Fibroblast of pulmonary artery (primary cell): ENCODE measurements at places on chromosomes 3 and 15.
A peak's percentile ranks its signal among the peaks of the same experiment; 100 is the strongest.

- peak; percentile 29 for DNase-seq
Measured at GRCh38 chr3:119664370-119664769, 4.0 kb upstream of the POPDC2 start.

DNA sequence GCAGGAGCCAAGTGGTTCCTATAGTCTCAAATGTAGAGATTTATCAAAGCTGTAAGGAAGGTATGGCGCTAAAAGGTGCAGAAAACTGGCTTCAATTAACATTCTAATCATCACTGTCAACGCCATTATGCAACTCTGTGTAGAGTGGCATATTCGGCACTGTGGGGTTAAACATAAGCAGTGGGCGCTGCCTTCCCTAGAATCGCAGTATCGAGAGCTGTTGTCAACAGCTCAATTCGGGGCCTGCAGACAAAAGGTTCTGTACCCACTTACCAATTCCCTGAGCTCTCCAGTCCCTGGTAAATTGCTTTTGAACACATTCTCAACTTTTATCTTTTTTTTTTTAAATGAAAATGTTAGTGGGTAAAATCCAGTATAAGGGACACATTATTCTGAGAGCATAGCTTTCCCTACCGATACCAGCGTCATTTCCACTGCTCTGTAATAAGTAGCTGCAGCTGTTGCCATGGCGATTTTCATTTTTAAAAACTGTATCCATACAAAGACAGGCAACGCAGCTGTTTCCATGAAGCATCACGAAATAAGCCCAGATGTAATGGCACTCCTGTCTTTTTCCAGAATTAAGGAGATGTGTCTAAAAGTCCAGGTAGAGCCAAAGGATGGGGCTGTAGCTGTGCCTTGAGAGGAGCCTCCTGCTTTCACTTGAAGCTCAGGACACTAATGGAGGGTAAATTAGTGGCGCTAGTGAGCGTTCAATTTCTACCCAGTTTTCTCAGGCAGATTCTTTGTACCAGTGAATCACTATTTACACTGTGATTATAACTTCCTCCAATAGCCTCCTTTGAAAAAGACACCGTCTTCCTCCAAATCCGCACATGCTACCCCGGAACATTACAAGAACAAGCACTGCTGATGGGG lies 250.3 kb downstream of the SLC9A9 start:
- DNase-seq = no peak

DNA sequence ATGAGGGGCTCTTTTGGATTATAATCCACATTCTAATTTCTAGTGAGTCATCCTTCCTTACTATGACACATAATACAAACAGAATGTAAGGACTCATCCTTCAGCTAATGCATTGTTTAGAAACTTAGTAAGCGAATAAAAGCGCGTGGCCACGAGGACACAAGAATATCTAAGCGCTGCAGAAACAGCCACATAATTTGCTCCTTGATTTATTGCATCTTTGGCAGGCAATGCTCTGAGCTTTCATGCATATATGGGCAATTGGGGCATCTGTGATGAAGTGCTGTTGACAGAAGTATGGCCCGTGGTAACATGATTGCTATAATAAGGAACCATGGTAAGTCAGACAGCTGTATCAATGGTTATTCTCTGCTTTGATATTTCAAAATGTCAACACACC lies 191.3 kb upstream of the ZNF385D start:
- peak; percentile 68 for DNase-seq

GRCh38 chr3:197555281-197556261 lies at the start of gene BDH1:
Gene BDH1, minus strand, starts transcription at chr3:197555968. Its CDS starts 9,525 bp downstream, at chr3:197546443.
- DNase-seq = no peak

DNA sequence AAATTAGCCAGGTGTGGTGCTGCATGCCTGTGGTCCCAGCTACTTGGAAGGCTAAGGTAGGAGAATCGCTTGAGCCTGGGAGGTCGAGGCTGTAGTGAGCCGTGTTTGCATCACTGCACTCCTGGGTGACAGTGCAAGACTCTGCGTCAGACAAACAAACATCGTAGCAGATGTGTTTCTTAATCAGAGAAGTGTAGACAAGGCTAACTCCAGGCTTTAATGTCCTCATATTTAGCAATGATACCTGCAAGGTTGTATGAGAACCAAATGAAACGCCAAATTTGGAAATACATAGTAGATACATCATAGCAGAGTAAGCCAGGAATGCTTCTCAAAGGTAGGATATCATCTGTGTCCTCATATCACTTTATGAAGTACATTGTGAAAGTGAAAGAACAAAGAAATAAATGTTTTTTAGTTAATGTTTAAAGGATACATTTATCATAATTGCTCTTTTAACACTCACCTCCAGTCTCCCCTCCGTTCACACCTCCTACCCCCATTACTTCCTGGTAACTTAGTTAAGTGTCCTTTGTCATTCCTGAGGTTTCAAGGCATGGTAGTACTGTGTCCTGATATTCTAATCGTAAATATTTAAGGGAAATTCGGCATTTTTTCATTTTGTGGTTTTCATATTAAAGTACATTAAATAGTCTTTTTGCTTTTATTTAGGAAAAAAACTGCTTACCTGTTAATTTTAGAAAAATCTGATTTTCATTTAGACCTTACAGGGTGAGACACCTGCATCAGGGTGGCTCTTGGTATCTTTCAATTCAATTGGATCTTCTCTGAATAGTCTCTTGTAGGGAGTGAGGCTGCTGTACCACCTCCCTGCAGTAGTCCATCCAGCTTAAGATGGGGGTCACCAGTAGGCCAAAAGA lies 96.1 kb downstream of the OPA1 start:
- DNase-seq = no peak

DNA sequence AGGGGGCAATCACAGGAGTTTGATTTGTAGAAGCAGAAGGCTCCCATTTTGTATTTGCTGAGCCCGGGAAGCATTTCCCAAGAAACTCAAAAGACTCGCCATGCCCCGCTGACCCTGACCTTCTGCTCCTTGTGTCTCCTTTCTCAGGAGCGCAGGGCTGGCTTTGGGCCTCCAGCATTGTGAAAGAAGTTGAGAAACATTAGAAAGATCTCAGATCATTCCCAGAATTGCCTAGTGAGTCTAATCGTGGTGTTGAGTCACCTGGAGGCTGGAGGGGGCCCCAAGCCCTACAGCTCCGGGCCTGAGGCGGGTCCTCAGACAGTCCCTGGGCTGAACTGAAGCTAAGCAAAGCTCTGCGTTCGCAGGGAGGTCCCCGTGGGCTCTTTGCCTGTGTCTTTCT lies 10.9 kb upstream of the PIGZ start:
- DNase-seq = peak; percentile 91

GRCh38 chr15:95832668-95833067 lies 497.8 kb upstream of the NR2F2 start:
- DNase-seq = no peak

GRCh38 chr3:33236005-33236404 lies 17.4 kb upstream of the SUSD5 start:
- DNase-seq = no peak

DNA sequence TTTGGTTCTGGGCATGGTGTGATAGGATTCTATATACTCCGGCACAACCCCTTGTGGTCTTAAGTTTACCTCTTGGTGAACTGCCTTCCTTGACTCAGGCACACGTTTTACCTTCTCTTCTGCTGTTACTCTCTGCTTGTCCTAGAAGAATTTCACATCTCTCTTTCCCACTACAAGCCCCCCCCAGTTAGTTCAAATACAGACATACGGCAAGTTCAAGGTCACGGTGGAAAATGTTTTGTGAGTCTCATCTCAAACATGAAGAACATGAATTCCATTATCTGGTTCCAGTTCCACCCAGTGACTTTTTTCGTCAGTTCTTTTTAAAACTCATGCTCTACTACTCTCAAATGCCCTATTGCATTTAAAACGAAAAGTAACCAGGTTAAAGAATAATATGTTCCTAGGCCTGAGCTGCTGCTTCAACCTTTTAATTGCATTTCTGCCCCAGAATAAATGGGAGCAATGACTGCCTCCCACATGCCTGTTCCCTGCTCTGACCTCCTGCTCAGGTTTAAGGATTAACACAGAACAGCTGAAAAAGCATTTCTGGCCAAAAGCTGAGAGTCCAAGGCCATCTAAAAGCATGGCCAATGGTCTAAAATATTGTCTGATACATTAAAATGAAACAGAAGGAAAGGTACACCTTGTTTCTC lies 132.8 kb downstream of the OSBPL10 start:
- DNase-seq = no peak

- DNase-seq = no peak
Measured at GRCh38 chr3:157069846-157070677, 89.9 kb downstream of the CCNL1 start.

DNA sequence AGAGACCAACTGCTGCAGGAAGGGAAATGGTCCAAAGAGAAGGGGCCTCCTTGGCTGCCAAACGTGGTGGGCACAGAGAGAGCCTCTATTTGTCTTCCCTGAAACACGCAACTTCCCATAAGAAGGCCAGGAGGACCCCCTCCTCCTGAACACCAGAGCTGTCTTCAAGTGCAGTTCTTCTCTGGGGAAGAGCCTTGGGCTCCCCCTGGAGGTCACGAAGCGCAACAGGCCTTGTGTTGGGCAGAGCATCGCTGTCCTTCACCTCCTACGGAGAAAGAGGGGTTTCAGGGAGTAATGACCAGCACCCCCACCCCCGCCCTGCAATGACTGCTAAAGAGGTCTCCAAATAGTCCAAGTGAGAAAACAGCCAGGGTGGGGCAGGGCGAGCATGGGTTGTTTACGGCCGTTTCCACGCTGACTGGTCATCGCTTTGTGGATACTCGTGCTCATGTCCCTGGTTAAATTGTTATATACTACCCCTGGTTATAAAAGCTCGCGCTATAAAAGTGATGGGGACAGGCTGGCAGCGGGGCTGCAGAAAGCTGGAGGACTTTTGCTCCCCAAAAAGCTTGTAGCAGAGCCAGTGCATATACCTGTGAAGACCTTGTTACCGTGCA lies 397.5 kb upstream of the ATP10A start:
- peak; percentile 3 for DNase-seq

DNA sequence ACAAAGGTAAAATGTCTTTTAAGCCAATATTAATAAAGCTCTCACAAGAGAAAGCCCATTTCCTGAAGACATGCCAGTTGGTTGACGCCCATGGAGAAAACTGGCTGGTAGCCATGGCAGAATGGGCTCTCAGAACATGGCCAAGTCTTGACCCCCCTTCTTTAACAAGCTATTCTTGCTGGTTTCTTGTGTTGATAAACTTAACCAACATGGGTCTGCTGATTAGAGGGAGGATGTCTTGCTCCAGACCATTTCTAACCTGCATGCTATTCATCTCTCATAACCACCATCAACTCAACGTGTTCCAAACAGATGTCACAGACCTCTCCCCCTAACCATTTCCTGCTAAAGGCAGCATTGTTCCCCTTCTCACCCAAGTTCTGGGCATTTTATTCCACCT lies 25.7 kb downstream of the NTRK3 start:
- no peak for DNase-seq

GRCh38 chr3:25262322-25262721 lies 165.7 kb upstream of the RARB start:
- no peak for DNase-seq

GRCh38 chr15:22959321-22960101 lies 20.7 kb downstream of the CYFIP1 start:
- DNase-seq = no peak

DNA sequence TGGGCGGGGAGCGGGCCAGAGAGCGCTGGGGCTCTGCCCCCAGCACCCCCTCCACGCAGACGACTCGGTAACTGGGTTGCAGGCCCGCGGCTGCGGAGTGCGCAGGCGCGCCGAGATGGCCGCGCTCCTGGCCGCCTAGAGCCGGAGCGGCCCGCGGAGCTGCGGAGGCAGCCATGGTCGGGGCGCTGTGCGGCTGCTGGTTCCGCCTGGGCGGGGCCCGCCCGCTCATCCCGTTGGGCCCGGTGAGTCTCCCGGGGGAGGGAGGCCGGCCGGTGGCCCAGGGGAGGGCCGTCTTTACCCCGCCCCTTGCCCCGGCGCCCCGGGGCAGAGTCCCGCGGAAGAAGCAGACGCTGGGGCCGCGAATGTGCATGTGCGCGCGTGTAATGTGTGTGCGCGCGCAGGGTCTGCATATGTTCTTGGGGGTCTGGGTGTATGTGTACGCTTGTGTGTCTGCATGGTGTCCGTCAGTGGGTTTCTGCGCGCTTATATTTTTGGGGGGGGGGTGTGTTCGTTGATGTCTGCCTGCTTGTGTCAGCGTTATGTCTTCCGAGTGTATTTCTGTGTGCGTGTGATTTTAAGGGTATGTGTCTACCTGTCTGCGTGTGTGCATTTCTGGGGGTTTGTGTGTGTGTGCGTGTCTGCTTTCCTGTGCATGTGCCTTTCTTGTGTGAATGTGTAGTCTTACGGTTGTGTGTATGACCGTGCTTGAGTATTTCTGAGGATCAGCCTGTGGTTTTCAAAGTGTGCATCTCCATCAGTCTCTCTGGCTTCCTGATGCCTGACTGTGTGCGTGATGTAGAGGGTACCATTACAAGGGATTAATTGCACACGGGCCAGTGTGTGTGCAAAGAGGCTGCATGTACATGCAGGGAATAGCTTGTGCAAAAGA lies at the start of gene ABHD14A:
TSS of gene ABHD14A (plus strand) at position 102 of the 889 bp plus-strand sequence. CDS start at position 174, 72 bp downstream.
- DNase-seq = peak; percentile 64

- DNase-seq = peak; percentile 6
Measured at GRCh38 chr3:76438971-76439370, 600.9 kb upstream of the ROBO2 start.

DNA sequence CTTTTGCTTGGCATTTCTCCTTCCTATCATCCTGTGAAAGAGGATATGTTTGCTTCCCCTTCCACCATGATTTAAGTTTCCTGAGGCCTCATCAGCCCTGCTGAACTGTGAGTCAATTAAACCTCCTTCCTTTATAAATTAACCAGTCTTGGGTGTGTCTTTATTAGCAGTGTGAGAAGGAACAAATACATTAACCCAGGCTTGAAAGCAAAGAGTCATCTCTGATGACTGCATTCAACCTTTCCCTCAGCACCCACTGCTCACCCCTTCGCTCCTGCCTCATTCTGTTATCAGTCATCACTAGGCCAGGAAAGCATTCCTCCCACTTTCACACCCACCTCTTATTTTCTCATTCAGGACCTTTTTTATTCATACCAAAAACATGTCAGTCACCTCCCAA lies 59.6 kb upstream of the CASR start:
- DNase-seq = no peak

- no peak for DNase-seq
Measured at GRCh38 chr15:43219929-43220928, 589 bp downstream of the EPB42 start.

DNA sequence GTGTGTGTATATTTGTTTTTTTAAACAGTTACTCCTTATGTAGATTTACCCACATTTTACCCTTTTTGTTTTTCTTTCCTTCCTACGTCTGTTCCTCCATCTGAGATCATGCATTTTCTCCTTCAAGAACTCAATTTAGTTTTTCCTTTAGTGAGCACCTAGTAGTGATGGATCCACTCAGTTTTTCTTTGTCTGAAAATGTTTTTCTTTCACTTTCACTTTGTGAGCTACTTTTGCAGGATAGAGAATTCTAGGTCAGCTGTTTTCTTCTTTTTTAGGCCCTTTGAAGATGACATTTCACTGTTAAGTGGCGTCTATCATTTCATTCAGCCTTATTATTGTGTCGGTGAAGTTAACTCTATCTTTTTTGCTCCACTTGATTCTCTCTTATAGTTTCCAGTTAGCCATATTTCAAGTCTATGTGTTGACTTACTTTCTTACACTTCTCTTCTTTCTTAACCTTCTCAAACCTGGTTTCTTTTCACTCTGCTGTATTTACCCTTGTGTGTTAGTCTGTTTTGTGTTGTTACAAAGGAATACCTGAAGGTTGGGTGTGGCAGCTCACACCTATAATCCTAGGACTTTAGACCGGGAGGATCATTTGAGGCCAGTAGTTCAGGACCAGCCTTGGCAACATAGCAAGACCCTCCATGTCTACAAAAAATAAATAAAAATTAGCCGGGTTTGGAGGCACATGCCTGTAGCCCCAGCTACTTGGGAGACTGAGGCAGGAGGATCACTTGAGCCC lies 55.8 kb downstream of the PRKCI start:
- no peak for DNase-seq

GRCh38 chr3:129184396-129184657 lies 631 bp upstream of the CNBP start:
- peak; percentile 24 for DNase-seq
